Stimulated activated CD4-positive, alpha-beta T cell treated with anti-CD3 and anti-CD28 coated beads, Interleukin-15, amount 100 ng/mL, for 24 hours (primary cell): ENCODE measurements at places on chromosomes 12 and 14.

- no peak for DNase-seq
Measured at GRCh38 chr14:76599559-76600287, 161.5 kb upstream of the VASH1 start.

GRCh38 chr12:114993165-114993564 is 309.2 kb upstream of the TBX3 start:
- no peak for DNase-seq

DNA sequence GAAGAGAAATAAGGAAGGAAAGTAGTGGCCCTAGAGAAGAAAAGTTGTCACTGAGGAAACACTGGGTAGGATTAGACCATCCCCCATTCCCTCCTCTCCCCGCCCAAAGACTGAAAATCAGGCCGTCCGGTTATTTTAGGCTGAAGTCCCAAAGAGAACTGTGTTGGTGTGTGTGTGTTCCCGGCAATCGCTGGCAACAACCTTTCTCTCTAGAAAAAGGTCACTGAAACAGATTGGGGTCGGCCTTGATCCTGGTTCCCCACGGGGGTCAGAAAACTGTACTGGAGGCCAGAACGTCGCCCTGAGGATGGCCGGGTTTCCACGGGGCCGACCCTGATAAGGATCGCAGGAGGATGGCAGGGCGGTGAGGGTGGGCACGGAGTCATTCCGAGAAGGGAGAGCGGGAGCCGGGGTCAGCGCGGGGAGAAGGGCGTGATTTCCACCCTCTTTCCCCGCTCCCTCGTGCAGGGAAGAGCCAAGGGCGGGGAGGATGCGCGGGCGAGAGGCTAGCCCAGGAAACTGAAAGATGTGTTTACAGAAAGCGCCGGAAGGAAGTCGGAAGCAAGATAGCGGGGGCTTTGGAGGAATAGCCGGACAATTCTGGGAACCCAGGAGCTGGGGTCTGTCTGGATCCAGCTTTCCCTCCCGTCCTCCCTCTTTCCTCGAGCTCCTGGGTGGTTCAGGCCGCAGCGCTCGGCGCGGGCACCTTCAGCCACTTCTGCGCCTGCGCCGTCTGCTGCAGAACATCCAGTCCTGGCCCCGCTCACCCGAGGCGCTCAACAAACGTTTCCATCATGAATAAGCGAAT is 25.3 kb upstream of the SPTLC2 start:
- DNase-seq, result peak; percentile 84

GRCh38 chr12:62642486-62642885 is 175.9 kb downstream of the MON2 start:
- DNase-seq, result no peak

DNA sequence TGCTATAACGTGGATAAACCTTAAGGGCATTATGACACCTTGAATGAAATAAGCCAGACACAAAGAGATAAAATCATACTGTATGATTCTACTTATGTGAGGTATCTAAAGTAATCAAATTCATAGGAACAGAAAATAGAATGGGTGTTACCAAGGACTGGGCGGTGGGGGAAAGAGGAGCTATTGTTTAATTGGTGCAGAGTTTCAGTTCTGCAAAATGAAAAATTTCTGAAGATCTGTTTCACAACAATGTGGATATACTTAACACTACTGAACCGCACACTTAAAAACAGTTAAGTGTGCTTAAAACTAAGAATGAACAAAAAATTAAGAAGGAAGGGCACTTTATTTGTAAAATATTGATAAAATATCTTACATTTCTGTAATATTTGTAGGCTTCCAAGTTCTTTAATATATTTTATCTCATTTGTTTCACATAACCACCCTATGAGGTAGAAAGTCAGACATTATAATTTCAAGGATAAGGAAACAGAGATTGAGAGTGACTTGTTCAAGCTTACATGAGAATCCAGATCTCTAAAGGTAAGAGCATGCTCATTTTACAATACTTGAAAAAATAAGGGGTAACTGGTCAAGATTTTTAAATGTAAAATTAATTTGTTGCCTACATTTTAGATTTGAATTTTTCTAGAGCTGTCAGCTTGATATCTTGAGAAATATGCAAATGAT is 14.9 kb downstream of the LTA4H start:
- no peak for DNase-seq

DNA sequence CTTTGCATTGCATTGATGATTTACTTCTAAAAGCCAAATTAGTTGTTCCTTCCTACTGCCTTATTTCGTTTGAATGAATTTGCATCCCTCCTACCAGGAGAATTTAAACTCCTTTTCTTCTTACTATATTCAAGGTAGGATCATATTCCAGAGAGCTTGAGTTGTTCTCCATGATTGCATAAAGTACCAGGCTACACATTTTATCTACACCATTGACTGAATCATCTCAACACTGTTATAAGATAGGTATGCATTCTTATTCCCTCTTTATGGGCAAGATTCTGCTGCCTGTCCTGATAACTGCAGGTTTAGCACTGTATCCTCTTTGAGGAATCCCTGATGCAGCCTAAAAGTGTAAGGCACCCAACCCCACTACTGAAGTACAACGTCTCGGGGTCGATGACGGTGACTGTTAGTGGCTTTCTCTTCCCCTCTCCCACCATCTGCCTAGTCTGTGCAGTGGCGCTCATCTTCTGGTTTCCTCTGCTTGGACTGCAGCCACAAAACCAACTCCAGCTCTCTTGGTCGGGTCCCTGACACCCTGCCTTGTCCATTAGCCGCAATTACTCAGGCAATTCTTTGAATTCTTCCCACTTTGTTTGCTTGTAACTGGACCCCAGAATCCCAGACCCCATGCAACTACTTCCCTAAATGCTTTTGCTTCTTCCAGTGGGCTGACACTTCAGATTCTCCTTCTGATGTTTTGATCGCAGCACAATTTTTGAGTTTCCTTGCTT is 44.4 kb upstream of the STXBP6 start:
- no peak for DNase-seq

DNA sequence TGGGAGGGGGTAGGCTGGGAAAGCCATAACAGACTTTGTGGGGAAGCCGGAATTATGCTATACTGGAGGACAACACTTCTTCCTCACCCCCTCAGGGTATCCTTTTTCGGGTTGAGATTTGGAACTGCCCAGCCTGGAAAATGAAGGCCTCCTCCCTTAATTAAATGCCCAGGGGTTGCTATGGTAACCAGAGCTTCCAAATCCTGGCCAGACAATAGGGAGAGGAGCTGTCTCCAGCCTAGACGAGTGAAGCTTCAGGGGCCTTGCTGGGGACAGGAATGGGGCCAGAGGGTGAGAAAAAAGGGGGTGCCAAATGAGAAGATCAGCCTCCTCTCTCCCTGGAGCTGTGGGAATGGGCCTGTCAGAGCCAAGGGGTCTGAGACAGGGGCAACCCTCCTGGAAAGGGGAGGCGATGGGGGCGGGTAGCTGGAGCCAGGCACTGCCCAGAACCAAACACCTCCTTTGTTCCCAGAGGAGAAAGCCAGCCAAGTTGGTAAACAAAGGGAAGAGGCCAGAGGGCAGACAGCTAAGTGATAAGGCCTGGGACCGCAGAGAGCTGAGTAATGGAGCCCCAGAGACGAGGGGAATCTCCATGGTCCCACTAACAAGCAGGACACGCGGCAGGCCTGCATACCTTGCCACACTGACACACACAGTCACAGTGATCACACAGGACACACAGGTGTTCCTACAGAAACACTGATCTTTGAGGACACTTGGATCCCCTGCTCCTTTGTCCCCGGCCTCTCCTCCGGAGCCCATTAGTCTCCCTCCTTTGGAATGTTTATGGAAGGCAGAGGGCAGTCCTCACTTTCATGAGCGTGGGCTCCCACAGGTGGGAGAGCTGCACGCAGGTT is 17.9 kb upstream of the RND1 start:
- DNase-seq, result no peak

DNA sequence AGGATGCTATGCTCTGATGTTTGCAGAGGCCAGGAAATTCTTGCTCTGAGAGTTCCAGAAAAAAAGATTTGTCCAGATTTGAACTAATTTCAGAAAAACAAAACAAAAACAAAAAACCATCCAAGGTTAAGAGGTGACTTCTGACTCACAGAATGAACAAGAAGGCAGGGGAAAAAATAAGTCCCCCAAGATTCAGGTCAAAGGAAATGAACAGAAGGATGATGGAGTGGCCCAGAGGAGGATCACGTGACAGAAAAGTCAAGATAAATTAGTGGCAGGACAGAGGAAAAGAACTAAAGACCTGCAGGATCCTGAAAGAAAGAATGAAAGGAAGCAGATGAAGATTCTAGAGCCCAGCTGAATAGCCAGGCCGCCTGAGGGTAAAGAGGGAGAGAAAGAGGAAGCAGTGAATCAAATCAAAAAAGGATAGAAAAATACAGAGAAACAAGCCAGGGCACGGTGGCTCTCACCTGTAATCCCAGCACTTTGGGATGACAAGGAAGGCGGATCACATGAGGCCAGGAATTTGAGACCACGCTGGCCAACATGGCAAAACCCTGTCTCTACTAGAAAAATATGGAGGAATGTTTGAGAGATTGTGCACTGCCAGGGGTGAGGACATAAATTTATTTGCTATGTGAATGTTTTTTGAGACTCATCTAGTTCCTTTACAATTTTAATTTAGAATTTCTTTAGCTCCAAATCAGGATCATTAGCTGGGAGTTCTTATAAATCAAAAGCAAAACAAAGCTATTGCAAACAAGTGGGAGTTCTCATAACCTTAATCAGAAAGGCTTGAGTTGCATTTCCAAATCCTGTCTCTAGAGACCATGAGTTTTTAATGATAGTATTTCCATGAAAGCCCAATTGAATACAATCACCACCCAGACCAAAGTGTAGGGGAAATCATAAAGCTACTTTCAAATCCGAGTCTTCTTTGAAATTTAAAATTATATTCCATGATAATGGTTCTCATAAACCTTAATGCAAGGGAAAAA is 217.1 kb upstream of the PLEKHG7 start:
- DNase-seq, result no peak

DNA sequence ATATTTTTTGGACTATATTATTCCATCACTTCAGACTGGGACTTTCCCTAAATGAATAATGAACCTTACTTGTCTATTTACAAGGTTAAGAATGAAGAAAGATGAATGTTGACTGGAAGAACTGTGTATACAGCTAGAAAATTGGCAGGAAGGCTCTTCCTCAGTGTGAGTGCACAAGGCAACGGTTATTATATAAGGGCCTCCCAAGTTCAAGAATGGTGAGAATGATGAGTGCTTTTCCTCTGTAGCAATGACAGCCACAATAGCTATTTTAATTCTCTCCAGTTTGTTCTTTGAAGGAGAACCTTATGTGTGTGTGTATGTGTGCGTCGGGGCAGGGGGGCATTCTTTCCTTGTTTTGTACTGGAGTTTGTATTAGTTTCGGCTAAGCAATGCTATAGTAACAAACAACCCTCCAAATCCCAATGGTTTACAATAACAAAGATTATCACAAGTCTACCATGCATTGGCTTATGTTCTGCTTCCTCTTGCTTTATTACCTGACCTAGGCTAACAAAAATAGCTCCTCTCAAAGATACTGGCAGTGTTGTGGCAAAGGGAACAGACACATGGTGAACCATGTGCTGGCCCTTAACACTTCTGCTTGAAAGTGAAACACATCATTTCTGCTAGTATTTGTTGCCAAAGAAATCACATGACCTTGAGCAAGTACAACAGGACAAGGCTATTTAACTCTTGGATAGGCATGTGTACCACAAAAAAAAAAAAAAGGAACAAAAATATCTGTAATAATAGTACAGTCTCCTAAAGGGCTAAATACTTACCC is 139.5 kb downstream of the RMST start:
- DNase-seq, result no peak

- DNase-seq, result peak; percentile 86
Measured at GRCh38 chr14:103091041-103091882, 3.3 kb upstream of the EXOC3L4 start.
